NCI-H146 (cell line): ENCODE measurements at places on chromosomes 1 and 21.

DNA sequence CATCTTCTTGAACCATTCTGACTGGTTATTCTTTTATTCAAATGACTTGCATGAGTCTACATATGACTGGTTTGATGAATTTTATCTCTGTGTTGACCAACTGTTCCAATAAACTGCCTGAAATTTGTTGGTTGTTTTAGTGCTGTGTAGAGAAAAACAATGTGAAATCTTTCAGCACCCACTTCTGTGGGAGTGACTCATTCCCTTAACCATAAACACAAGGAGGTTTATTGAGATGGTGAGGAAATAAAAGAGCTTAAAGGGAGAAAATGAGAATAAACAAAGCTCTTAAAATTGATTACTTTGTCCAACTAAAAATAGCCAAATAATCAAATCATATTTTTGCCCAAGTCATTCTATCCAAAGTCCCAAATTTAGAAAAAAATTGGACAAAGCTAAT, 341.1 kb downstream of the TGFB2 start:
- DNase-seq: no peak

DNA sequence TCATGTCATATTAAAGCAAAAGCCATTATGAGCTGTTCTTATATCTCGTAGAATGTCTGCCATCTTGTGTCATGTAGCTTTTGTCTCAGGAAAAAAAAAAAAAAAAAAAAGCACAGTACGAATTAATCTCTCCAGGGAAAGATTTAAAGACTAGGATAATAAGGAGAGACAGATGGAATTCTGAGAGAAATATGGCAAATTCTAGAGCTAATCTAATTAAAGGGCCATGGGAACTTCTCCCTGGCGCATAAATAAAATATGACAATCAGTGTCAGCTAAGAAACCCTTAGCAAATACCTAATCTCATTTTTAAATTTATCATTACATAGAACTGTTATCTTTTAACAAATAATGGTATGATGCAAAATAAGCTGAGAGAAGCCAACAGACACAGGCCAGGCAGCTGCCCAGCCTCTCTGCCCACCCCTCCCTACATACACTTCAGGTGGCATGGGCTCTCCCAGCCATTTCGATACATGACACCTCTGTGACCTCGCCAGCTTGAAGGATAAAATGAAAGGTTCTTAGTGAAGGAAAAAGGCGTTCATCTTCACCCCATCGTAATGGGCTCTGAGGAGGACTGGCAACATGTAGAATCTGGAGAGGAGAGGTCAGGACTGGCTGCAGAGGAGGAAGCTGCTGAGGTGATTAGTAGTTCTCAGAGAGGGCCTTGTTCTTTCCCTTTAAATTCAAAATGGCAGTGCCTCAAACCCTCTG, 39.8 kb downstream of the DISC1 start:
- DNase-seq: no peak

DNA sequence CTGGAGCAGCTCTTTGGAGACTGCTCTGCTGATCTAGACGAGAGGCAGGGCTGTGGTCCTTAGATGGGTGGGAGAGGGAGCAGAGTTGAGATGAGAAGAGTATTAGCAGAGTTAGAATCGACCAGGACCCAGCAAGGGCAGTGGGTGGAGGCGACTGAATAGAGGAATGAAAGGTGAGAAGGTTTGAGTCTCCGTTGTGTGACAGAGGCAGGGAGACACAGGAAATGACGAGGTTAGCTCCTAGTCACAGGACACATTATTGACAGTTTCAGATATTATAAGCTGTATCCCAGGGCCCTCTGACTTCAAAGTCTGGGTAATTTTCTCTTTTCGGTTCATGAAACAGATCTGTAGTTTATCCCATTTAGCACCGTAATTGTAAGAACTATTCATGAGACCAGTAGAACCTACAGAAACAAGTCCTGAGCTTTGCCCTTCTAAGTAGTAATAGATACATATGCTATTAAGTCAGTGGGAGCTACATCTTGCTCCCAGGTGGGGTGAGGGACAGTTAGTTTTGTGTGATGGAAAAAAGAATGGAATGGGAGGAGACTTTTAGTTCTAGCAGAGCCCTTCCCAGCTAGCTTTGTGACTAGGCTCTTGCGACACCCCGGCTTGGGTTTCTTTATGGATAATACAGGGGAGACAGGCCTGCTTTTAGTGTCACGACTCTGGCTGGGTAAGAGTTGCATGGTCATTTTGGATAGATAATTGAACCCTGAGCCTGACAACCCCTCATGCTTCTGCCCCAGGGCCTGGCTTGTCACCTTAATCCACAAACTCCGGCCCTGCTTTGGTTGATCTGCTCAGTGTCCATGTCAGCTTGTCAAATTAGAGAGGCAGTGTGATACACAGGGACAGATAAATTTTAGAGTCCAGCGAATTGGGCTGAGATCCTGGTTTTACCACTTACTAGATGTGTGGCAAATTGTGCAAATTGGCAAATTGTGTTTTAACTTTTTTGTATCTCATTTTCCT, 70.2 kb downstream of the UCK2 start:
- no peak for DNase-seq

- DNase-seq: no peak
Observed at GRCh38 chr1:68178821-68179490, 53.4 kb downstream of the WLS start.

- no peak for DNase-seq
Observed at GRCh38 chr21:43984905-43985689, 27.0 kb upstream of the TRAPPC10 start.

DNA sequence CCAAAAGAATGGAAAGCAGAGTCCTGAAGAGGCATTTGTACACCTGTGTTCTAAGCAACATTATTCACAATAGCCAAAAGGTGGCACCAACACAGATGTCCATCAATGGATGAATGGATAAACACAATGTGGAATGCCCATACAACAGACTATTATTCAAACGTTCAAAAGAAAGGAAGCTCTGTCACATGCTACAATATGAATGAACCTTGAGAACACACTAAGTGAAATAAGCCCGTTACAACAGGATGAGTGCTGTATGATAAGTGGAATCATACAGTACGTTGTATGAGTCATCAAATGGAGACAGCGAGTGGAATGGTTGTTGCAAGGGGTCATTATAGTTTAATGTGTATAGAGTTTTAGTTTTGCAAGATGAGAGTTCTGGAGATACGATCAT, 80.1 kb downstream of the SH3BGR start:
- DNase-seq: no peak

GRCh38 chr1:179591253-179591591, 410 bp upstream of the TDRD5 start:
- no peak for DNase-seq

GRCh38 chr1:155410931-155411330, 90.2 kb downstream of the RUSC1 start:
- no peak for DNase-seq

- DNase-seq: no peak
Observed at GRCh38 chr1:229281339-229281926, 10.5 kb downstream of the RAB4A start.
